ENCODE measurements at places on chromosomes 7 and 10.

DNA sequence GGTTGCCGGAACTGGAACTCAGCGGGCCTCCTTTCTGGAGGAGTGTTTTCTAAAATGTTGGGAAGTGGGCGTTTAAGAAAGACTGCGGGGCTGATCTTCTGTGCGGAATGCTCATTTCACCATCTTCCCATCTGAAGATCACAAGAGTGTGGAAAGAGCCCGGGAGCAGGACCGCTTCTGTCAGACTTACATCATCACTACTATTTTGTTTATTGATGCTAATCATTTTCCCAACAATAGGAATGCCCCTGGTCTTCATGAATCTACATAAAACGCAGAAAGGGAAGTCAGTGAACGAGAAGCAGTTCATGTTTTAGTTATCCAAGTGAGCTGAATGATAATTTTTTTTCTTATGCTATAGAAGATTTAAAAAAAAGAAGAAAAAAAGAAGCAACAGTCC, 447.8 kb upstream of the MKI67 start:
- no peak for DNase-seq

GRCh38 chr7:101674439-101674838, 45.3 kb upstream of the MYL10 start:
- no peak for DNase-seq

GRCh38 chr10:75283078-75283670, 47.4 kb upstream of the COMTD1 start:
- DNase-seq = no peak

- DNase-seq = no peak
Observed at GRCh38 chr10:100339236-100339635, 7.8 kb upstream of the SCD start.

- no peak for DNase-seq
Observed at GRCh38 chr10:76336213-76336963, 905.0 kb downstream of the LRMDA start.

- no peak for DNase-seq
Observed at GRCh38 chr10:99484626-99485581, 47.8 kb upstream of the NKX2-3 start.

- DNase-seq = no peak
Observed at GRCh38 chr10:46232084-46232483, 54.7 kb upstream of the ANTXRL start.

GRCh38 chr7:33299425-33299824, 170.1 kb downstream of the BBS9 start:
- DNase-seq = no peak

DNA sequence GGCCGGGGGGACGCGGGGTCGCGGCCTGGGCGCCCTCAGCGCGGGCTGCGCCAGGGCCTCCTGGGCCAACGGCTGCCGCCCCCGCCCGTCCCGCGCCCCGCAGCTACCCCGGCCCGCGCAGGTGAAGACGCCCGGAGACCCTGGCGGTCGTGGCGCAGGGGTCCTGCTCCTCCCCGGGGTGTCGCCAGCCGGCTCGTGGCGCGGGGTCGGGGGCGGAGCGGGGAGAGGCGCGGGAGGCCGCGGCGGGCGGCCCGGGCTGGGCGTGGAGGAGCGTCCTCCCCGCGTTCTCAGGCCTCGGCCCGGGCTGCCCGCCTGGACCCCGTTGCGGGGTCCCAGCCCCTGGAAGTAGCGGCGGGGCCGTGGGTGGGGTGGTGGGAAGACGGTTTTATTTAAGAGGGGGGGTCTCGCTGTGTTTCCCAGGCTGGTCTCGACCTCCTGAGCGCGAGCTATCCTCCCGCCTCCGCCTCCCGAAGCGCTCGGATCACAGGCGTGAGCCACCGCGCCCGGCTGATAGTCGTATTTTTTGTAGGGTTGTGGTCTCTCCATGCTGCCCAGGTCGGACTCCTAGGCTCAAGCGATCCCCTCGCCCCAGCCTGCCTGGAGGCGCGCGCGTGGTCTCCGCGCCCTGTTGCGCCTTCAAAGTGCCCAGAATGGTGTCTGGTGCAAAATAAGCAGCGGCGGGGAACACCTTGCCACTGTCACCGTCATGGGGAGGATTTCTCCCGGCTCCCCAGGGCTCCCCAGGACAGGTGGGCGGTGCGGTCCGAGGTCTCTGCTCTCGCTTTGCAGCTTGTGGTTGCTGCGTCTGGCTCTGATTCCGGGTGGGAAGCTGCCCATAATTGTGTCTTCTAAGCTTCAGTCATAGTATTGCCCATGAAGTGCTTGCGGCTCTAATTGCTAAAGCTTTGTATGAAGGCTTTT, 15.3 kb upstream of the SUN1 start:
- peak; percentile 34 for DNase-seq

GRCh38 chr10:24505759-24506158, 217.9 kb downstream of the ARHGAP21 start:
- no peak for DNase-seq

DNA sequence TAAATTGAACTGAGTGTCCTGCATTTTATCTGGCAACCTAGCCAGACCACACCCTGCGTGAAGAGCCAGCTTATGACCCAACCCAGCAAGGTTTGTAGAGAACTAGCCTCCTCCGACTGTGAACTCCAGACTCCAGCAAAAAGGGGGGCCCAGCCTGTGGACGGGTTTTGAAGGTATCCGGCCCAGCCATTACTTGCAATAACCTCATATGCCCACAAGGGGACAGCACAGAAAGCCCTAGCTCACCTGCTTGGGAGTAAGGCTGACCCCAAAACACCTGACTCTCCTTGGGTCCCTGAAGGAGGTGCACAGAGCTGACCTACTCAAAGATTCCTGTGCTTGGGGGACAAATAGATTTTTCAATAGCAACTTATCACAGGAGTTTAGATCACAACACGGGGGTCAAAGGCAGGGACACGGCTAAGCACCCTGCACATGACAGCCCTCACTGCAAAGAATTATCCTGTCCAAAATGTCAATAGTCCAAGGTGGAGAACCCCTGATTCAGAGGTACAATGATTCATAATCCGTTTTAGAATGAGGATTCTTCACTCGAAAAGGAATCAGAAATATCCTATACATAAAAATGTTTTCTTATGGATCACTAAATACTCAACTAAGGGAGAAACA, 4.6 kb downstream of the TRPV6 start:
- DNase-seq = peak; percentile 21

DNA sequence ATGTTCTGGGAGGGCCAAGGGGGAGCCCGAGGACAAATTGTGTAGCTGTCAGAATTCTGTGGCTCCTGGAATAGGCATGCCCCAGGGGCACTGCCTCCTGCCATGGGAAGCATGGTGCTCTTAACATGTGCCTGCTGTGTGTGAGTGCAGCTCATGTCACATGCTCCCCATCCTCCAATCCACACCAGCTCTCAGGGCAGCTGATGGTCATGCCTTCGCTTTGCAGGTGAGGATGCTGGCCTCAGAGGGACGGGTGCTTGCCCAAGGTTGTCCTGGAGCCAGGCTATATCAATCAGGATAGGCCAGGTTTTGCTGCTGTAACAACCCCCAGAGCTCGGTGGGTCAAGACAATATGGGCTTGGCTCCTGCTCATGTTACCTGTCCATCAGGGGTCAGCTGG, 303.4 kb downstream of the RPS24 start:
- no peak for DNase-seq

DNA sequence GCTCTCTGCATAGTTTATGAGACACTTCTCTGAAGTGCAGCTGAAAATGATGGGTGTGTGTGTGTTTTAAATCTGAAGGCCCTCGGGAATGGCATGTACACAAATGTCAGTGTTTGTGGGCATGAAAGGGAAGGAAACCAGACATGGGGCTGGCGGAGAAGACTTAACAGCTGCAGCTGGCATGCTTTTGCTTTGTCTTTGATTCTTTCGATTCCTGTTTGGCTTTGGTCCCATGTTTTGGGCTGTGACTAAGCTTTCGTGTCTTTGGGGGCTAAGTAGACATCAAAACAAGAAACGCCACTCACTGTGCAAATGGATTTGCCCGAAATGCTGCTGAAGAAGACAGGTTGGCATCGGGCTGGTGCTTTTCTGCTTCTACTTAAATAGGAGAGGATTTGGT, 179.3 kb downstream of the PFKFB3 start:
- no peak for DNase-seq

DNA sequence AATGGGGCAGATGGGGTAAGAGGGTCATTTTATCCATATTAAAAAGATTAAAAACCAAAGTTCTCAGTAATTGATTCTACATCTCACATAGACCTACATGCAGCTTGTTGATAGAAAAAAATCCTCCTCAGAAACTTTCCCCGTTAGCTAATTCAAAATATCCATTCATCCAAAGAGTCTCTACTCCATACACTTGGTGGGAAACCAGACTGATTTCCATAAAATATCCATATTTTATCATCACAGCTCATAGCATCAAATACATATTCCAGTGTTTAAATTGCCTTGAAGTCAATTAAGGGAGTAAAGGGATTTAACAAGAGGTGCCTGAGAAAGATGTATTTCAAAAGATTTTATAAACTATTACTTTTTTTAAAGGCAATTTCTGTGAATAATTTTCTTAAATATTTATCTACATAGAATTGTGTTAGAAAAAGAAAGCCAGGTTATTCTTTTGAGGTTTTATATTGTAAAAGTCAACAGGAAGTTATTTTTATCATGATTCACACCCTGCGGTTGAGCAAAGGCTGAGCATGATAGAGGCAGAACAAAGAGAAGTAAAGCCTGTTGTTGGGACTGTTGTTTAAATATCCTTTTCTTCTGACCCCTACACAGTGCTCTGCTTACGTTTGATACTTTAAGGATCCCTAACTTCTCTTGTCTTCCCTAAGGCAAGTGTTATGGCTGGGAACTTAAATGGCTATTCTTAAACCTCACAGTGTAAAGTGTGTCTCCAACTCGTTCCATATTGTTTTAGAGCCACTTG, 266.7 kb downstream of the PRKG1 start:
- no peak for DNase-seq

DNA sequence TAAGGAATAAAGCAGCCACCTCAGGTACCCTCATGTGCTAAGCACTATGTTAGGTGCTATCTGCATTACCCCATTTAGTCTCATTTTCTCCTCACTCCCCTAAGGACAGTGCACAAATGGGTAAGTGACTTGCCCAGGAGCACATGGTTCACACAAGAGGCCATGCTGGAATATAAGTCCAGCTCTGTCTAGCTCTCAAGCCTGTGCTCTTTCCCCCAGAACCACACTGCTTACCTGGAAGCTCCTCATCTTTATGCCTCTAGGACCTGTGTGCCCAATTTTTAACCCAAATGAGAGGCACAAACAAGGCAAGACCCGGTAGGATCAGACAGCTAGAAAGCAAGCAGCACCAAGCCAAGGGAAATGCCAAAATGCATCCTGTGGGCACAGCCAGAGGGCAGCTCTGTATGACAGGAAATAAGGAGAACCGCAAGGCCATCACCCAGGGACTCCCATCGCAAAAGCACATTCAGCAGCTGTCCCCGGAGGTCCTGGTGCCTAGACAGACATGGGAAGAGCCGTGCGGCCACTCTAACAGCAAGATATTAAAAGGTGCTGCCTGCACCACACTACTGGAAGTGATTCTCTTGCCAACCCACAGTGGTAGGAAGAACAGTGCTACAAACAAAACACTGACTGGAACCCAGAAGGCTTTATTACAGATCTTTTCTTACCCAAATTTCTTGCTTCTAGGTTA, 88.1 kb downstream of the GSAP start:
- no peak for DNase-seq

GRCh38 chr7:117347962-117348672, 25.3 kb upstream of the WNT2 start:
- no peak for DNase-seq

- DNase-seq = no peak
Observed at GRCh38 chr7:30270921-30271320, 13.5 kb upstream of the ZNRF2 start.

- DNase-seq = no peak
Observed at GRCh38 chr10:93067443-93068365, 6.0 kb upstream of the CYP26A1 start.

GRCh38 chr10:31574577-31574976, 255.6 kb downstream of the ZEB1 start:
- DNase-seq = no peak

Data from stimulated activated CD4-positive, alpha-beta T cell treated with anti-CD3 and anti-CD28 coated beads, Interleukin-4, amount 100 ng/mL, for 48 hours (primary cell).